HepG2 (cell line): ENCODE measurements at places on chromosomes 16 and 17. TPM values are rescaled to one million over a fixed set of nuclear protein-coding genes. Genes with fewer than 3 reads are reported as not detected.
A peak's percentile ranks its signal among the peaks of the same experiment; 100 is the strongest.

DNA sequence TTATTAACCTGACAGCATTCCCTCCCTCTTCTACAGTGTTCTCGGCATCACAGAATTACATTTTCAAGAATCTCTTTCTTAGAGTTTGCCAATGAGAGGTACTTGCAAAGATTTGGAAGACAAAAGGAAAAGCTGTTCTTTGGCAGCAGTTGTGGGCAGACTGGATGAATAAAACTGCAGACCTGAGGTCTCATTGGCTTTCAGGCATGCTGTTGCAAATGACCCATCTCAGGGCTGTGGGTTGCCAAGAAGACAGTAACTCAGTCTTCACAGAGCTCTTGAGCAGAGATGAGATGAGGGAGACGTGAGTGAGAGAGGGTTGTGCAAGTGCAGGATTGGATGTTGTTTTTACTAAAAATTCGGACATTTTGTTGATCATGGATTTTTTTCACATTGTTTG lies 11.3 kb upstream of the USP31 start:
- H3K36me3 ChIP-seq = no peaks in the 10 kb centered on the region
- no peak for DNase-seq
- no peak overlapping the region for H3K27ac ChIP-seq
- H3K27me3 ChIP-seq = 0 out of 2 replicates have a peak, but pooled peaks cover 2% of the 10 kb centered on the region

GRCh38 chr16:80029761-80030481 lies 429.4 kb upstream of the MAF start:
- no peak for DNase-seq
- H3K4me1 ChIP-seq = peaks cover 6% of the 10 kb centered on the region; the same call in 1 of the 2 replicates
- no peak overlapping the region for H3K4me3 ChIP-seq
- H3K36me3 ChIP-seq = no peaks in the 10 kb centered on the region
- no peak overlapping the region for H3K27ac ChIP-seq
- no peaks in the 10 kb centered on the region for H3K27me3 ChIP-seq

- H3K27ac ChIP-seq = no peak overlapping the region
- H3K4me3 ChIP-seq = no peak overlapping the region
- H3K36me3 ChIP-seq = no peaks in the 10 kb centered on the region
- no peaks in the 10 kb centered on the region for H3K27me3 ChIP-seq
- peak; percentile 83 for DNase-seq
Observed at GRCh38 chr17:50310455-50311111, 35.3 kb upstream of the XYLT2 start.

DNA sequence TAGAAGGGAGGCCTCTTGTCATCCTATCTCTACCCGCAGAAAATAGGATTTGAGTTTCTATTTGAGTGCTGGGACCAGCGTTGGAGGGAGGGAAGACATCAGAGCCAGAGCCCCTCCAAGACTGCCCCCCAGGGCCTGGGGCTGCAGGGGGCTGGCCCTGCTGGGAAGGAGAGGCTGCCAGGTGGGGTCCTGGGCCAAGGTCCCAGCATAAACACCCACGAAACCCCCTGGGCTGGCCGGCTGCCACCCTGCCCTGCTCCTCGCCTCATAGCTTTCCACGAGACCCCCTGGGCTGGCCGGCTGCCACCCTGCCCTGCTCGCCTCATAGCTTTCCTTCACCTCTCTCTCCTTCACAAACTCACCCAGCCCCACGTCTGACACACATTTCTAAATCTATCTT lies 10.6 kb upstream of the TEX19 start:
- no peaks in the 10 kb centered on the region for H3K36me3 ChIP-seq
- H3K27me3 ChIP-seq = no peaks in the 10 kb centered on the region
- DNase-seq = no peak
- H3K27ac ChIP-seq = peak overlapping the region; percentile 28
- H3K4me3 ChIP-seq = no peak overlapping the region

- H3K27me3 ChIP-seq = no peaks in the 10 kb centered on the region
- no peaks in the 10 kb centered on the region for H3K4me1 ChIP-seq
- no peak for DNase-seq
- no peaks in the 10 kb centered on the region for H3K36me3 ChIP-seq
- H3K4me3 ChIP-seq = no peak overlapping the region
Observed at GRCh38 chr16:25501530-25502255, 190.1 kb upstream of the HS3ST4 start.

- H3K4me1 ChIP-seq = peaks cover 23% of the 10 kb centered on the region
- H3K4me3 ChIP-seq = no peak overlapping the region
Observed at GRCh38 chr17:19447085-19447583, 36.1 kb downstream of the RNF112 start.

GRCh38 chr16:55515111-55515510 lies 6.2 kb downstream of the LPCAT2 start:
- no peaks in the 10 kb centered on the region for H3K36me3 ChIP-seq
- no peaks in the 10 kb centered on the region for H3K27me3 ChIP-seq
- no peak overlapping the region for H3K4me3 ChIP-seq
- H3K4me1 ChIP-seq = peaks cover 20% of the 10 kb centered on the region
- no peak for DNase-seq
- H3K27ac ChIP-seq = no peak overlapping the region

DNA sequence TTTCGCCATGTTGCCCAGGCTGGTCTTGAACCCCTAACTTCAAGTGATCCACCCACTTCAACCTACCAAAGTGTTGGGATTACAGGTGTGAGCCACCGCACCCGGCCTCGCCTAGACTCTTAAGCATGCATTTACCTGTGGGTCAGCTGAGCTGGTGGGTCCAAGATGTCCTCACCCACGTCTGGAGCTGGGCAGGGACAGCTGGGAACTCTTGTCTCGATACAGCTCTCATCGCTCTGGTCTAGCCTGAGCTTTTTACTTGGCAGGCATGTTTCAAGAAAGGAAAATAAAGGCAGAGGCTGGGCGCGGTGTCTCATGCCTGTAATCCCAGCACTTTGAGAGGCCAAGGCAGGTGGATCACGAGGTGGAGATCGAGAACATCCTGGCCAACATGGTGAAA lies 56.9 kb upstream of the PHOSPHO1 start:
- peaks cover 5% of the 10 kb centered on the region; the same call in 1 of the 3 replicates for H3K36me3 ChIP-seq
- H3K4me3 ChIP-seq = no peak overlapping the region
- no peak overlapping the region for H3K27ac ChIP-seq
- DNase-seq = no peak
- peaks cover 22% of the 10 kb centered on the region for H3K4me1 ChIP-seq

- H3K27me3 ChIP-seq = no peaks in the 10 kb centered on the region; the same call in 1 of the 2 replicates
- no peak overlapping the region for H3K4me3 ChIP-seq
- H3K4me1 ChIP-seq = no peaks in the 10 kb centered on the region
- no peaks in the 10 kb centered on the region for H3K36me3 ChIP-seq
- H3K27ac ChIP-seq = no peak overlapping the region
- no peak for DNase-seq
Observed at GRCh38 chr16:80500116-80500859, 40.5 kb upstream of the DYNLRB2 start.

DNA sequence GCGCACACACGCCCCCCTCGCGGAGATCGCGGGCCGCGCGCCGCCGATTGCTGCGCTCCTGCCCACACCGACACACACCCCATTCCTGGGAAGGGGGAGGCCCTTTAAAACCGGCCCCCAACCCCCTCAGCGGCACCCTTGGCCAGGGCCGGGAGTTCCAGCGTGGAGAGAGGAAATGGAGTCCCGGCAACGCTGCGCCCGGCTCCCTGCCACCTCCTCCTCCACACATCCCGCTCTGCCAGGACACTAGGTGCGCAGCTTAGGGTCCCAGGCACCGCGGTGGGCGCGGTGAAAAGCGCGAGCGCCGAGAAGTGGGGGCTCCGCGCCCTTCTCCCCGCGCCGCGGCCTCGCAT lies 397 bp downstream of the CDC42EP4 start:
- H3K27ac ChIP-seq = peak overlapping the region; percentile 87
- DNase-seq = no peak
- no peaks in the 10 kb centered on the region; the same call in 1 of the 2 replicates for H3K27me3 ChIP-seq
- no peaks in the 10 kb centered on the region; the same call in 2 of the 3 replicates for H3K36me3 ChIP-seq
- H3K4me1 ChIP-seq = peaks cover 58% of the 10 kb centered on the region
- peak overlapping the region; percentile 80 for H3K4me3 ChIP-seq

GRCh38 chr17:2598166-2598565 lies 4.7 kb downstream of the PAFAH1B1 start:
- no peaks in the 10 kb centered on the region for H3K36me3 ChIP-seq
- peaks cover 53% of the 10 kb centered on the region for H3K4me1 ChIP-seq
- H3K27ac ChIP-seq = no peak overlapping the region
- H3K4me3 ChIP-seq = no peak overlapping the region
- no peak for DNase-seq
- no peaks in the 10 kb centered on the region for H3K27me3 ChIP-seq

DNA sequence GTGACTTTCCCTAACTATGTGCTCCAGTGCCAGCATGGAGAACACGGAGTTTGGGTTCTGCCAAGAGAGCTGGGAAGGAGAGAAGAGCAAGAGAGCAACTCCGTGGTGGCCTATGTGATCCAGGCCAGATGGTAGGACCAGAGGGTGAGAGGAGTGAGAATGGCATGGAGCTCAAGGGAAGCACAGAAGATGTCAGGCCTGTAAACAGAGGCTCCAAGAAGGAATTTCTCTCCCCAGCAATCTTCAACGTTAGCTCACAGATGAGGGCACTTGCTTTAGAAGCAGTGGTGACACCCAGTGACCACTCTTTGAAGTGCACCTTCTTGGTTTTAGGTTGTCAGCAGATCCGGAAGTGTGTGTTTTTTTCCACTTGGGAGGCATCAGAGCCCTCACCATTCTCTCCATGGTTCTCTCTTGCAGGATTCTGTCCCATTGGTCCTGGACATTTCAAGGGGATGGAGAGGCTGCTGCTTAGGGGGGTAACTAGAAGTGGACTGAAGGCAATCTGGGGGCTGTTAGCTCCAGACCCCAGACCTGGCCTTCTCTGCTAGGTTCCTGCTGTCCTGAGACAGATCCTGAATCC lies 18.1 kb upstream of the TMEM98 start:
- no peak overlapping the region for H3K27ac ChIP-seq
- no peaks in the 10 kb centered on the region for H3K27me3 ChIP-seq
- H3K36me3 ChIP-seq = no peaks in the 10 kb centered on the region
- H3K4me3 ChIP-seq = no peak overlapping the region
- H3K4me1 ChIP-seq = peaks cover 54% of the 10 kb centered on the region

DNA sequence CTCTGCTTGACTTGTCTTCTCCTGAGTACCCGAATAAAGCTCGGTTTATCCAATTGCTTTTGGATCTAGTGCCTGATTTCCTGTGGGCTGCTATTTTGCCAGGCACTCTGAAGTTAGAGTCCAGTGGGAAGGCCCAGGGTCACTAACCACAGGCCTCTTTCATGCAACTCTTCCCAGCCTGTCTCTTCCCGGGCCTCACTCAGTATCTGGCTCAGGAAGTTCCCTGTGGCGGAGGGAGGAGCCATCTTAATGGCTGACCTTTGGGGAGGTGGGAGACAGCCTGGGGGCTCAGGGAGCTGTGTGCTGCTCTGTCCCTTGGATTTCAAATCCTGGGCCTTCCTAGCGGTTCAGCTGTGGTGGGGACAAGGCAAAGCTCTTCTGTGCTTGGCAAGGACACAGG lies 328.5 kb downstream of the SLC39A11 start:
- H3K4me3 ChIP-seq = no peak overlapping the region
- H3K27ac ChIP-seq = no peak overlapping the region
- no peaks in the 10 kb centered on the region for H3K27me3 ChIP-seq
- peaks cover 10% of the 10 kb centered on the region; the same call in 1 of the 2 replicates for H3K4me1 ChIP-seq
- no peak for DNase-seq
- H3K36me3 ChIP-seq = no peaks in the 10 kb centered on the region

- H3K4me3 ChIP-seq = peak overlapping the region; percentile 91
- H3K27ac ChIP-seq = peak overlapping the region; percentile 90
- H3K4me1 ChIP-seq = peaks cover 84% of the 10 kb centered on the region
- peak; percentile 60 for DNase-seq
- H3K27me3 ChIP-seq = no peaks in the 10 kb centered on the region
Observed at GRCh38 chr17:17837380-17837821, 615 bp upstream of the SREBF1 start.

- no peak overlapping the region for H3K27ac ChIP-seq
- no peaks in the 10 kb centered on the region; the same call in 2 of the 3 replicates for H3K27me3 ChIP-seq
- no peak overlapping the region for H3K4me3 ChIP-seq
- H3K36me3 ChIP-seq = peaks cover 3% of the 10 kb centered on the region; the same call in 1 of the 2 replicates
- no peak for DNase-seq
Observed at GRCh38 chr17:2393954-2394749, 6.7 kb downstream of the MNT start.

DNA sequence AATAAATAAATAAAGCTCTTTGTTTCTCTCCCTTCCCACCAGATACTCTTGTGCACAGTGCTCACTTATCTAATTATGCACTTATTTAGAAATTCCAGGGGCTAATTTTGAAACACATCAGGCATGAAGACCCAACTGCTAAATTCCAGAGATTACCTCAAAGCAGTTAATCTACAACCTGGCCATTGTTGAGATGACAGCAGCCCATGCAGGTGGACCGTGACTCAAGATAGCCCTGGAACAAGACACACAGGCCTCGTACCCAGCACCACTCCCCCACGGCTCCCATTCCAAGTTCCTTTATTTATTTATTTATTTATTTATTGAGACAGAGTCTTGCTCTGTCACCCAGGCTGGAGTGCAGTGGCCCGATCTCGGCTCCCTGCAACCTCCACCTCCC lies 60.1 kb upstream of the NPEPPS start:
- H3K4me1 ChIP-seq = peaks cover 13% of the 10 kb centered on the region
- no peak for DNase-seq
- H3K36me3 ChIP-seq = peaks cover 19% of the 10 kb centered on the region; the same call in 2 of the 3 replicates
- H3K4me3 ChIP-seq = no peak overlapping the region

GRCh38 chr17:50967795-50968194 lies 101.6 kb upstream of the TOB1 start:
- no peak overlapping the region for H3K27ac ChIP-seq
- no peaks in the 10 kb centered on the region for H3K27me3 ChIP-seq
- peaks cover 5% of the 10 kb centered on the region for H3K36me3 ChIP-seq
- H3K4me1 ChIP-seq = peaks cover 21% of the 10 kb centered on the region

DNA sequence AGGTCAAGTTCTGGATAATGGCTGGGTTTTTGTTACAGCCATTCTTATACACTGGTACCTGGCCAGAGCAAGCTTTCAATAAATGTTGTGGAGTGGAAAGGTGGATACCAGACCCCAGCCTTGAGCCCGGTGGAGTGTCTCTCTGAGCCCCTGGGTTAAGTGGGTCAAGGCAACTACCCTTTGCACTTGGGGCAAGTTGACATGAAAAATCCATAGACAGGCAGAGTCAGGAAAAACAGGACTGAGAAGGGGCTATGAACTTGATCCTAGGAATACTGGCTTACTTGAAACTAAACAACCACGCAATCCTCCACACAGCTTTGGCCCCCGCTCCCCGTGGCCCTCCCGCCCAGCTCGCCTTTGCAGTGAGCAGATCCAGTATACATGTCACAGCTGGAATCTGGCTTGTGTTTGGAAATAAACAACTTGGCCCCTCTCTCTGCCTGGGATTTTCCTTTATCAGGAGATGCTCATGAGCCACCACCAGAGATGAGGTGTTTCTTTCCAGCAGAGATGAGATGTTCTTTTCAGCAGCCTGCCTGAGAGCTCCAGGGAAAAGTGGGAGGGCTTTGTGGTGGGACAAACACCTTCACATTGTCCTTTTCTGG lies 65.9 kb downstream of the KSR1 start:
- H3K27me3 ChIP-seq = no peaks in the 10 kb centered on the region
- H3K4me1 ChIP-seq = peaks cover 87% of the 10 kb centered on the region
- H3K27ac ChIP-seq = peak overlapping the region; percentile 75

- no peak overlapping the region for H3K4me3 ChIP-seq
- no peak for DNase-seq
- H3K36me3 ChIP-seq = peaks cover 4% of the 10 kb centered on the region; the same call in 1 of the 2 replicates
- no peak overlapping the region for H3K27ac ChIP-seq
Observed at GRCh38 chr16:27769561-27770255, 219.8 kb downstream of the KATNIP start.

The RABEP1 gene
- 41.5 and 56.5 TPM in 2 replicates for total RNA-seq

The PLA2G10 gene
- total RNA-seq = not detected in 2 replicates

The CCDC200 gene
- total RNA-seq = not detected in 2 replicates

The B3GNT9 gene
- 1.5 and 3.1 TPM in 2 replicates for total RNA-seq

The TBC1D3E gene
- total RNA-seq = not detected in 2 replicates

The KRT26 gene
- total RNA-seq = not detected in 2 replicates

The C16orf89 gene
- total RNA-seq = 0.97 and 1.9 TPM in 2 replicates

The CDH1 gene
- total RNA-seq = 0.70 and 0.95 TPM in 2 replicates
